ENCODE measurements at places on chromosomes 5 and 9.

DNA sequence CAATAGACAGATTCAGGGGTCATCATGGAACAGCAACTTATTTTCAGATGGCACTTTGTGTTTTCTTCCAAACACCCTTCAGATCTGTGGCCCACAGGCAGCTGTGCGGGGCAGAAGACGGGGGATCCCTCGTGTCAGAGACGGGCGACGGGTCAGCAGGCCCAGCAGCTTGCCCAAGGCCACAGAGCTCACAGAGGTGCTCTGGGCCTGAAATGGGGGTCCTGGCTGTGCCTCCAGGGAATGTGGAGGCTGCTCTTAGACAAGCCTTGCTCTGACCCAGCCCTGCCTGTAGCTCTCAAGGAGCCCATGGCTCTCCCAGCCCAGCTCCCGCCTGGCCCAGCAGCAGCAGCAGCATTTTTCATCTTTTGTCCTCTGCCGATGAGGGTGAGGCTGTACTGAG lies 40.9 kb upstream of the SARDH start:
- DNase-seq, result no peak

GRCh38 chr5:174339130-174339529 lies 293.6 kb downstream of the NSG2 start:
- DNase-seq, result no peak

- no peak for DNase-seq
These were observed 21.9 kb downstream of the RFK start for GRCh38 chr9:76372336-76372735.

- no peak for DNase-seq
These were observed 96.1 kb downstream of the SEMA6A start for GRCh38 chr5:116478491-116478890.

DNA sequence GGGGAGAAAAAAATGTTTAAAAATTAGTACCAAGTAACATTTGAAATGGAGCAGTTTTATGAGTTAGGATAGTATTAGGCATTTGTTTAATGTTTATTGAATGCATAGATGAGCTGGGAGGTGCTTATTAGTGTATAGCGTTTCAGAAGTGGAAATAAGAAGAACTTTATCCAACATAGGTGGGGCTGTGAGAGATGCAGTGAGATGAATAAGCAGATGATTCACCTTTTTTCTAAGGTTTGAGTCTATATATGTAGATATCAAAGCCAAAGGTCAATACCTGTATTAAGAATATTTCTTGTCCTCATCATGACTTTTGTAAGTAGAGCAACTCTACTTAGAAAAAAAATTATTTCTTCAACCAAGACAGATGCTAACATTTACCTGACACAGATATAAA lies 54.6 kb upstream of the POU4F3 start:
- DNase-seq, result no peak

DNA sequence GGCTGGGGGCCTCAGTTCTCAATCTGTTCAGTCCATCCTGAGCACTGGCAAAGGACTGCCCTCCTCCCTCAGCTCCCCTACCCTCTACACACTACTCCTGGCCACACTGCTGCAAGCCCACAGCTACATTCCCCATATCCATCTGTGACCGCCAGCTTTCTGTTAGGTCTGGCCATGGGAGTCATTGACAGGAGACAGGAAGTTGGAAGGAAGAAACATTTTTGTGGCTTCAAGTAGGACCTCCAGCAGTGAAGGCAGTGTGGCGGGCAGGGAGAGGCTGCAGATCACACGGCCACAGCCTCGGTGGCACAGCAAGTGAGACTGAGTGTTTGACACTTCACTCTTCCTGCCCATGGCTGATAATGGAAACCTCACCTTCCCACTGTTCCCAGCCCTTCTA lies 55.9 kb downstream of the SECISBP2 start:
- DNase-seq, result no peak

DNA sequence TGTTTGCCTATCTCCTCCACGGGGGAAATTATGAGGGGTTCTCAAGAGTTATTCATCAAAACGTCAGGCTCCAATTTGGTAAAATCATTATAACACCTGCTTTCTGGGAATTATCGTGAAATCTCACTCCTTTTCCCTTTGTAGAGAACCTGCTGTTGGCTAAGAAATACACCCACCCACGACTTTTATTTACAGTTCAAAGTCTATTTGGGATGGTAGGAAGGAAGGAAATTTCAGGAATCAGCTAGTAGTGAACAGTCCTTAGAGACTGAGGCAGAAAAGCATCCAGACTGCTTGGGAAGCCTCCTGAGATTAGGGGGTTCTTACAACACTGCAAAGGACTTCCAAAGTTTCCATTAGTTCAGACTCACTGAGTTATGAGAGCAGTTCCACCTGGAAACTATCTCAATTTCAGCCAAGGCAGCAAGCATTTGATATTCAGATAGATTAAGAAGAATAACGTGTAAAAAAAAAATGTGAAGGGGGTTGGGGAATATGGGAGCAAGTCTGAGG lies 9.4 kb upstream of the SPDL1 start:
- DNase-seq, result no peak

GRCh38 chr5:17720071-17720470 lies 85.8 kb downstream of the TAF11L14 start:
- DNase-seq, result no peak

DNA sequence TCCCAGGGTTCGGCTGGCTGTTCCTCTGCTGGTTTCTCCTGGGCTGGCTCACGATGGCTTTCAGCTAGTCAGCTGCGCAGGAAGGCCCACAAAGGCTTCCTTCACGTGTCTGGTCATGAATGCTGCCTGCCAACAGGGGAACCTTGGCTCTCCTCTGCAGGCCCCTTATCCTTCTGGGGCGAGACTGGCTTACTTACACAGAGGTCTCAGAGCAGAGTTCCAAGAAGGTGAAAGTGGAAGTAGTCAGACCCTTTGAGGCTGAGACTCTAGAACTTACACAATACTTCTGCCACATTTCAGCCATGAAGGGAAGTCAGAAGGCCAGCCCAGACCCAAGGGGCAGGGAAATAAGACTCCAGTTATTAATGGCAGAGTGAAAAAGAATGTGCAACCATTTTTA lies 99.5 kb downstream of the LHFPL2 start:
- no peak for DNase-seq

DNA sequence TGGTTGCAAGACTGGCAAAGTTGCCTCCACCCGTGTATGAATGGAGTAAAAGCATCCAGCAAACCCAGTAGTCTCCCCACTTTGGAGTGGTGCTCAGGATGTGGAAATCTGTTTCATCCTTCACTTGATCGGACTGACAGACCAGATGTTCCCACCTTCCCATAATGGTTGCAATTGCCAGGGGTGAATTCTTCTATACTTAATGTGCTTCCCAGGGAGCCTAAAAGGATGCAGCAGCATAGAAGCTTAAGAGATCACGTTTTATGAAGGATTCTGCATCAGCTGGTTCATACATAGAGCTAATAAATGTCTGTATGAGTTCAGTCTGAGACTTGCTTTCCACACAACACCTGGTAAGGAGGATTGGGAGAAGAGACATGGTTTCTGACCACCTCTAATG lies 198.8 kb upstream of the S1PR3 start:
- DNase-seq, result no peak

GRCh38 chr5:167555565-167556166 lies 735.8 kb upstream of the WWC1 start:
- DNase-seq, result no peak

DNA sequence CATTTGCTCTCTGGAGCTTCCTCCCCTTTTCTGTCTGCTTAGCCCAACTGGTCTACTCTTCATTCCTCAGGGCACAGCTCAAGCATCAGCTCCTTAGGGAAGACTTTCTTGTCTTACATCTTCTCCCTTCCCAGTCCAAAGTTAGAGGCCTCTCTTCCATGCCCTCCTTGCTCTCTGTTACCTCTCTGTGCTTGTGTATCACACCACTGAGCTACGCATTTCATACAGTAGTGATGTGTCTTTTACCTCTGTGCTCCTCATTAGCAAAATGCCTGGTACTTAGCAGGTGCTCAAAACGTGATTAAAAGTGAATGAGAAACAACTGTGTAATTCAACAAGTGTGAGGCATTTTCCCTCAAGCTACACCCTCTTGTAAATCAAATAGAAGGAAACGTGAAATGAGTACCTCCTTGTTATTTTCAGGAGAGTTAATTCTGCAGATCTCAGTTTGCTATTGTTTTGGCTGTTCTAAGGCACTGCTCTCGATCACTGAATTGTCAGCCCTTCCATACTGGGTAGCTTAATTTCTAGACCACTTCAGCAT lies 39.0 kb downstream of the ERAP1 start:
- DNase-seq, result no peak

GRCh38 chr5:89374818-89375521 lies 492.0 kb upstream of the MEF2C start:
- DNase-seq, result no peak

- no peak for DNase-seq
These were observed 753 bp downstream of the RPS6 start for GRCh38 chr9:19379283-19379682.

GRCh38 chr5:160367261-160367660 lies 3.2 kb downstream of the C1QTNF2 start:
- DNase-seq, result no peak

- DNase-seq, result no peak
These were observed 2.3 kb downstream of the SLC44A1 start for GRCh38 chr9:105246656-105247173.

GRCh38 chr9:130138791-130139190 lies 33.4 kb upstream of the NCS1 start:
- no peak for DNase-seq

DNA sequence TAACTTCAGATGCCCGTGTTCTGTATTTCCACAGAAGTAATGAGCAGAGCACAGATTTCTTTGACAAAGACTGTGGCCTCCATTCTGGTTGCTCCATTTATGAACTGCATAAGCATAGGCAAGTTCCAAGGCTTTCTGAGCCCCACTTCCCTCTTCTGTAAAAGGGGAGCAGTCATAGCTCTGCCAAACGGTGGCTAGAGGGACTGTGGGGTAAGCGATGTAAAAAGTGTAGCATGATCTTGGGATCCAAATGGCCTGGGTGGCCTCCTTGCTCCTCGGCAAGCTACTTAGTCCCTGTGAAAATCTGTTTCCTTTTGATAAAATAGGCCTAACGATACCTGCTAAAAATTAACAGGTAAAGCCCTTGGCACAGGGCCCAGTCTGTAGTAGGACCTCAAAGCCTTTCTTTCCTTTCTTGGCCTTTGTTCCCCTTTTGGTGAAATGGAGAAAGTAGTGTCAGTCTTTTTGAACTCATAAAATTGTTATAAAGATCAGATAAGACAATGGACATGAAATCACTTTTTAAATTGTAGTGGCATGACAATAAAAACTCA lies 646.6 kb downstream of the ACTL7B start:
- no peak for DNase-seq

DNA sequence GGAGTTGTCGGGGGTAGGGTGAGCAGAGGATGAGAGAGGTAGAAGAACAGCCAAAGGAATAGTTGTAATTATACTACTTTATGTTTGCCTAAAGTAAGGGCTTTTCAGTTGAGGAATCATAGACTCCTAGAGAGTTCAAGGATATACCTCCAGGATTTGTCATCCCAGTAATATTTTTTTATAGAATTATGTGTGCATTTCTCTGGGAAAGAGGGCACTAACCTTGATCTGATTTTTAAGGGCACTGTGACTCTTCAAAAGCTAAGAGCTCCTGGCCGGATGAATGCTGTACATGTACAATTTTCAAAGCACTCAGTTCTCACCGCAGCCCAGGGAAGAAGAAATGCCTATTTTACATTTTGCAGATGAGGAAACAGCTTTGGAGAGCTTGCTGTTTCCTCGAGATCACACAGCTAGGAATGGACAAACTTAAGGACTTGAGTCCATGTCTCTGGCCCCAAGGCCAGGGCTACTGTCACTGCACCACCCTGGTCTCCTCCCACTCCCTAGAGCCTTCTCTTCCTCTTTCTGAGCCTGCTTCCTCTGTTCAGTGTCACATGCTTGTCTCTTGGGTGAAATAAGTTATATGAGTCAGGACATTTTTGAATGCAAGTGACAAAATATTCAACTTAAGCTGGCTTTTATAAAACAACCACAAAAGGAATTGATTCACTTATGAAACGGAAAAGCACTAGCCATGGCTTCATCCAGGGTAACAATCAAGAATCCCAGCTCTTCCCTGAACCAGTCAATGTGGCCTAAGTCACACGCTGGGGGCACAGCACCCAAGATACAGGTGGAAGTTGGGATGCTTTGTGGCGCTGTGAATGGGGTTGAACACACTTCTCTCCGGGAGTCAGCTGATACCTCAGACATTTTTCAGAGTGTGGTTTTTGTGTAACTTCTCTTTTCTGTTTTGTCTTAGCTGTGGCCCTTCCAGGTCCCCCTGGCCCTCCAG lies 45.7 kb upstream of the TGFBR1 start:
- no peak for DNase-seq

DNA sequence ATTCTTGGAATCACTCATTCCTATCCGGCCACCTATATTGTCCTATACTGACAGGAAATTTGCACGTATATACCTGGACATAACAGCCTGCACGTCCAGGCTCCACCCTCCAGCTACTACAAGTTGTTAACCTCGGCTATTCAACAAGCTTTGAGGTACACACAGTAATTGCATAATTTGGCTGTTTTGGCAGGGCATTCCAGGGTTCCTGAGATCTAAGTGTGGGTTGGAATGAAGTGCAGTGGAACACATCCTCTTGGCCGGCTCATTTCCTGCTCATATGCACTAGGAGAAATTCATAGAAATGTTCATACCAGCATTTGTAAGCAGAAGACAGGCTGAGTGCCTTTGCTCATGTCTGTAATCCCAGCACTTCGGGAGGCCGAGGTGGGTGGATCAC lies 222.3 kb downstream of the FBXL7 start:
- no peak for DNase-seq

GRCh38 chr5:109859537-109859936 lies 169.8 kb downstream of the MAN2A1 start:
- DNase-seq, result no peak

DNA sequence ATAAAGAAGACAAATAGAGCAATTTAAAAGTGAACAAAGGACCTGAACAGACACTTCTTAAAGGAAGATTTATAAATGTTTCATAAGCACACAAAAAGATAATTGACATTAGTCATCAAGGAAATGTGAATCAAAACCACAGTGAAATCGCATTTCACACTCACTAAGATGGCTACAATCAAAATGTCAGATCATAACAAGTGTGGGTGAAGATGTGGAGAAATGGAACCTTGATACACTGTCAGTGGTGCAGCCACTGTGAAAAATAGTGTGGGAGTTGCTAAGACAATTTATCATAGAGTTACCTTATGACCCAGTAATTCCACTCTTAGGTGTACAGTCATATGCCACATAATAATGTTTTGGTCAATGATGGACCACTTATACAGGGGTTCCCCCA lies 54.5 kb upstream of the HTR4 start:
- DNase-seq, result no peak

GRCh38 chr9:26502311-26502710 lies 390.3 kb downstream of the CAAP1 start:
- no peak for DNase-seq
